ENCODE measurements at places on chromosomes 3 and 15.

DNA sequence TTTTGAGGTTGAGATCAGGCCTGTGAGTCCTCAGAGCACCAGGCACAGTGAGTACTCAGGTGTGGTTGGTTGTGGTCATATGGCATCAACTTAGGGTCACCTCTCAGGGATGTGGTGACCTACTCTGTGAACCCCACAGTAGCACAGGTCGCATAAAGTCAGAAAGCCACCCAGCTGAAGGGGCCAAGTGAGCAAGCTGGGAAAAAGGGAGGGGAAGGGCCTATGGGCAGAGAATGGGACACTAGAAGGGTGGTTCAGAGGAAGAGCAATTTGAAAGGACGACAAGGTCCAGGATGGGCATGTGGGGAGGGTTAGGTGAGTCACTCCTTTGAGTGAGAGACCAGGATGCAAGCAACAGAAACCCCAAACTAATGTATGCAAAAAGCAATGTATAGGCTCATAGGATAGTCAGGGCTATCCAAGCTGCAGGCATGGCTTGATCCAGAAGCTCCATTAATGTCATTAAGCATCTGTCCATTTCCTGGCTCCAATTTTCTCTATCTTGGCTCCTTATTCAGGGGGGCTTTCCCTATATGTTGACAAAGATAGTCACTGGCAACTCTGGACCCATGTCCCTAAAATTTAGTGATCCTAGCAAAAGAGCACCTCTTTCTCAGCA is 33.5 kb downstream of the HMCES start:
- peak; percentile 3 for DNase-seq

- DNase-seq: no peak
These were observed 283.9 kb upstream of the LYSMD4 start for GRCh38 chr15:100017140-100017539.

DNA sequence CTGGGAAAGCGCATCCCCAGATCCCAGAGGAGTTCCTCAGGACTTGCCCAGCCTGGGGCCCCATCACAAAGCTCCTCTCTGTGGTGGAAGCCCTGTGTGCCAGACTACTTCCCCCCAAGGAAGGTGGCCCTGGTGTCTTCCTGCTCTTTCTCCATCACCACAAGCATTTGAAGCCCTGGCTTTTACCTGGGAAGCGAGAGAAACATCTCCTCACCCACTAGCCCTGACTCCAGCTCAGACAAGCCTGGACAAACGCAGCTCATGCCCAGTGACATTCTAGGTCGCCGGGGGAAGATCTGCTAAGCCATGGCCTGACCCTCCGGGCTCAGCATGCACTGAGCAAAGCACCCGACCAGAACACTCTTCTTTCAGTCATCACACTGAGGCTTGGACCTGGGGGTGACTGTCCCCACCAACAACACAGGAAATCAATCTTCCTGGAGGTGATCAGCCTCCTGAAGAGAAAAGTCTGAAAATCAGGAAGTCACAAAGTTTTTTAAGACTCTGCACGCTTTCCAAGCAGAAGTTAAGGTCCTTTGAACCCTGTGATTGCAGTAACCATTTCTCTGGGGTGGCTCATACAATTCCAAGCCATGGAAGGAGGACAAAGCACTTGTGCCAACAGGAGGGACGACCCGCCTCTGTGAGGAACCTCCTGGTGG is 40.8 kb downstream of the KLHL25 start:
- DNase-seq: no peak

GRCh38 chr3:196920733-196921132 is 21.6 kb downstream of the NCBP2 start:
- no peak for DNase-seq

Measured in omental fat pad (tissue), 4 donors.